NCI-H1930 (cell line): ENCODE measurements at places on chromosomes 12 and 14.
A peak's percentile ranks its signal among the peaks of the same experiment; 100 is the strongest.

DNA sequence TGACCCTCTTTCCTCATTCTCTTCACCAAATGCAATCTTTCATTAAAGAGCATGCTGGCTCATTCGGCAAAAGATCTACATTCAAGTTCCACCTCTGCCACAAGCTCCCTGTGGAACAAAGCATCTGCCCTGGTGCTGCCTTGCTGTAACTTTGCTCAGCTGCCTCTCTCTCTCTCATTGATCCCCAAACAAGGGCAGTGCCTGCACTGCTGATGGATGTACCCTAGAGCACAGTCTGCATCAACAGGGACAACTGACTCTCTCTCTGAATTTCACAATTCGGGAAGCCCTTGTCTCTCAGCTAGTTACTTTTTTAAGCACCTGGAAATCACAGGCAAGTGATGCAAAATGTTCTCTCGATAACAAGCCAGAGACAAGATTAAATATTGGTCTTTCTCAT is 174.0 kb upstream of the DIO2 start:
- DNase-seq = no peak

DNA sequence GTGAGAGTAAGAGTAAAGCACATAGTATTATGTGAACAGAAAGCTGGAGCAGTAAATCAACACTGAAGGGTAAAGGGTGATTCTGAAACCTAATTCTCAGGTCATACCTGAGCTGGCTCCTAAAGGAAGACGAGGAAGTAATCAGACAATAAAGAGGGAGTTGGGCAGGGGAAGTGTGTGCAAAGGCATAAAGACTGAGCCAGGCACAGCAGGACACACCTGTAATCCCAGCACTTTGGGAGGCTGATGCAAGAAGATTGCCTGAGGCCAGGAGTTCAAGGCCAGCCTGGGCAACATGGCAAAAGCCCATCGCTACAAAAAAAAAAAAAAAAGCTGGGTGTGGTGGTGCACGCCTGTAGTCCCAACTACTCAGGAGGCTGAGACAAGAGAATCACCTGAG is 9.6 kb downstream of the ARF3 start:
- no peak for DNase-seq

- peak; percentile 16 for DNase-seq
These were observed 328.3 kb downstream of the APAF1 start for GRCh38 chr12:98973395-98973794.

DNA sequence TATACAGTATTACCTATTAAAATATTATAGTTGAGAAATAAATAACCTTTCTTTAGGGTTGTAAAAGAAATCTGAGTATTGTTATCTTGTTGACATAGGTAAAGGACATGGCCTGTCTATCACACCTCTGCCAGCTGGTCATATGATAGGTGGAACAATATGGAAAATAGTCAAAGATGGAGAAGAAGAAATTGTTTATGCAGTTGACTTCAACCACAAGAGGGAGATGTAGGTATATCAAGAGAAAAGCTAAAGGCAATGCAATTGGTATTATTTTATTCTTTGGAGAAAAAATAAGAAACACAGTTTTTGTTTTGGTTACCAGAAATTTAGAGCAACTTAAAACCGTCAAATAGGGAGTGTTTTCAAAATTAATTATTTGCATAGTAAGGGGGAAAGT is 13.5 kb downstream of the CPSF2 start:
- DNase-seq = no peak

DNA sequence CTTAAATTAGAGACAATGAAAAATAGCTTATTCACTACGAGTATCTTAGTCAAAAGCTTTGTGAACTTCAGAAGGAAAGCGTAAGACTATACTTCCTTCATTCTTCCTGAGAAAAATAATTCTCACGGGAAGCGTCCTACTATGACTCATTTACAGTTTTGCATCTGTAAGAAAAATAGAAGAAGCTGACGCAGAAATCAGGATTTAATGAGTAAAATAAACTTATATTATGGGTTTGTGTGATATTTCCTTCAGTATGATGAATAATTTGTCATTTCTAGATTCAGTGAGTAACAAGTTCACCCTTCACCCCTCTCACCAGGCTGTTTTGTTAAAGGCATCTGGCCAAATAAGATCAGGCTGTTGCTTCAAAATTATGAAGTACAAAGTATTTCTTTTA is 17.8 kb upstream of the PDE3A start:
- no peak for DNase-seq

- no peak for DNase-seq
These were observed 109.4 kb downstream of the DACT1 start for GRCh38 chr14:58747181-58747580.

GRCh38 chr12:22409377-22410164 is 75.1 kb upstream of the ST8SIA1 start:
- DNase-seq = no peak

DNA sequence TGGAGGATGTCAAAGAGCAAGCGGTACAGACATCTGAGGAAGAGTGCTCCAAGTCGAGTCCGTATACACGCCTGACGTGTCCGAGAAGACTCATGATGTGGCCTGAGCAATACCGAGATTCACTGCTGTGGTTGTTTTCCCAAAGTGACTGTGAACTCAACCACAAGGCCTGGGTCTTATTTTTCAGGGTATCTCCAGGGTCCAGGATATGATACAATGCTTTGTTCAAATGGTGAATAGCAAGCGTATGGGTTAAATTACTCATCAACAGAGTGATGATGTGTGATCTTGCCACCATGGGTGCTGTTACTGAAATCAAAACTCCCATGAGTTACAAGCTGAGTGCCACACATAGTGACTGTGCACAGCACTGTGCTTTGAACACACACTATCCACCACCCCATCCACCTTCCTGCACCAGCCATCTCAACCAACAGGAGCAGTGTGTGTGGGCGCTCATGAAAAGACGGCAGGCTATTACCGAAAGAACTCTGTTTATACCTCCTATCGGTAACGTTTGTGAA is 109.6 kb downstream of the BCAT1 start:
- DNase-seq = no peak

DNA sequence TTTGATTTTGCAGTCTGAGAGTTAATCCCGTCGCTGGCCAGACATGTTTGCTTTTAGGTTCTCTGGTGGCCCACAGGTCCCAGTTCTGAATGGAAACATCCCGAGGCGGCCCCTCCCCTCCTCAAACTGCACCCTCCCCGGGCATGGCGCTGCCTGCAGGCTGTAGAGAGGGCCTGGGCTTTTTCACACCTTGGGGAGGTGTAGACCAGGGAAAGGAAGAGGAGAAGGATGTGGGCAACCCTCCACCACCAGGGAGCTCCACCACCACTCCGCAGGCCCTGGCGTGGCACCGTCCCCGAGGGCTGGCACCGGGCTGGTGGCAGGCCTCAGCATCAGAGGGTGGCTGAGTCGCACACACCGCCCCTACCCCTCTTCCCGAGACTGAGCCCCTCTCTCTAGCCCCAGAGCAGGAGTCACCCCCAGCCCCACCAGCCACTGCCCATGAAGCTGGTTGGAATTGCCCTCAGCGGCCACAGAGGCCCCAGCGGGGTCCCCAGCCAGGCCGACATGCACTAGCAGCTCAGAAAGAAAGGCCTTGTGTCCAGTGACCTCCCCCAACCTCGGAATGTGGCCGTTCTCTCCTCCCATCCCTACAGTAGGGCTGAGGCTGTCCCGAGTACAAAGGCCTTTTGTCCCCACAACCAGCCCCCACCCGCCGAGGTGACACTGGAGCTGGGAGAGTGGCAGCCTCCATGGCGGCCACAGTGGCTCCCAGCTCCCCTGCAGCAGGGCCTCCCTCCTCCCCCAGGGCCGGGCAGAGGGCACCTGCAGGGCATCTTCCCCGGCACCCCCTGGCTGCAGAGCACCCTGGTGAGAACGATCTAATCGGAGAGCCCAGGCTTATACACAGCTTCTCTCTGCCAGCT is 23.5 kb upstream of the INF2 start:
- no peak for DNase-seq

DNA sequence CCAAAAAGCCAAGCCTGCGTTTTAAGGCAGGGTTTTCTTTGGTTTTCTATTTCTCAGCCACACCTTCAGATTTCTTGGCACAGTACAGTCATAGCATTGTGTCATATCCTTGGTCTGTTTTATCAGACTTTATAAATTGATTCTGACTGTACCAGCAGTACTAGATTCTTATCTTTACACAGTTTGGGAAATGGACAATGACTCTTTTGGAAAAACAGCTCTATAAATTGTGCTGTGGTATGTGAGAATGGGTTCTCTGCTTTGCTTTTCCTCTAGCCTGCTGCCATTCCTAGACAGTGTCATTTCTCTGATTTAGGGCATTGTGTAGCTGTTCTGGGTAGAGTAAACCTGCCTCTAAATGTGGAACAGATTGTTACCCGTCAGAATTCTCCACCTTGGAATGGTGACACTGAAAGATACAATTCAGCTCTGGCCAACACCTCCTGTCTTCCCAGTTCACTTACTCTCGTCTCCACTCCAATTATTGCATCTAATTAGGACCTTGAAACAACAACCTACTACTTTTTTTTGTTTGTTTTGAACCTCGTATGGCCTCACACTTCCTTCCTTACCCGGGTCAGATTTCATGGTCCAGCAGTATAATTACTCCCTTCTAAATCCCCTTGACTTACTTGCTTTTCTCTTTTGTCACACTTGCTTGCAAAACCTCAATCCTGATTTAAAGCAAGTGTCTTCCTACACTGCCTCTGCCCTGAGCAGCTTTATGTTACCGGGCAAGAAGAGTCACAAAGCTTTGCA is 226.3 kb downstream of the ERC1 start:
- no peak for DNase-seq

- no peak for DNase-seq
These were observed 1.4 kb upstream of the SOX5 start for GRCh38 chr12:23950775-23951451.

DNA sequence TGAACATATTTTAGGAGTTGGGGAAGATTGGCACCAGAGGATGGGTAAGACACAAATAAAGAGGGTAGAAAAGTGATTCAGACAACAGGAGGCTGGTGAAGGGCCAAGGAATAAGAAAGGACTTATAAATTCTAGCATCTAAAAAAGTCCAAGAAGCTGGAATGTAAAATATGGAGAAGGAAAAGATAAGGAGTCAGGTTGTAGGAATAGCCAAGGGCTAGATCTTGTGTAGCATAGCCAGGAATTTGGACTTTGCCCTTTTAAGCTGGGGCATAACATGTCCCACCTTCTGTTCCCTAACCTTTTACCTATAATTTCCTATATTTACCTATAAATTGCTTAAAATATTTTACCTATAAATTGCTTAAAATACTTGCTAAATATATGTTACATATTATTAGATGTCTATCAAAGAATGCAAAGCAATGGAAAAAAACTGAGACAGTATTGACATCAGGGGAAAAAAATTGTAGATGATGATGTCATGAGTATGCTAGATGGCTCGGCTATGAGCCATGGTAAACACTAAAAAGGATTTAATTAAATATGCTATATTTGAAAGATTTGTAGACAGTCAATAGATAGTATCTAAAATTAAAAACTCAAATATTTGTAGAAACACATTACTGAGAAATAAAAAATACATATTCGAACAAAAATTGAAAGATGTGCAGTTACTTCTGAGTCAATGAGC is 99.7 kb upstream of the PLEKHG7 start:
- DNase-seq = no peak

- no peak for DNase-seq
These were observed 26.0 kb upstream of the ATP2A2 start for GRCh38 chr12:110254971-110255540.

DNA sequence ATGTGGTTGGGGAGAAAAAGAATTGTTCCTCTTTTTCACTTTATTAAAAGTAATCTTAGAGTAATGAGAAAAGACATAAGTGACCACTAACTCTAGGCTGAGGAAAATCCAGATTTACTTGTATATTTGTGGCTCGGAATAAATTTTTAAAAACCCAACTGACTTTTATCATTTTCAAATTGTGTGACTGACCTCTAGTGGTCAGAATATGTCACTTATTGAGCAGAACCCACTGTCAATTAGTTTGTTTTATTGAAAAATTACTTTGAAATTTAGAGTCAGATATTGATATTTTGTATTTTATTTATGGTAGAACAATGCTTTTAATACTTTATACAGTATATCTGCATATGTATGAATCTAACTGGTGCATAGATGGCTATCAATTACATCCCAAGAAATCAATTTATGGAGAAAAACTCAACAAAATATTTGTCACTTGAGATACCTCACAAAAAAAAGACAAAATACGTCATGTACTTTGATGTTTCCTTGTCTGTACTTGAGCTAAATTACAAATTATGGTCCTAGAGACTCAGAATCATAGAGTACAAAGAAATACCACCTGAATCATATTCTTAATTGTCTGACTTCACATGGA is 229.4 kb downstream of the CNTN1 start:
- peak; percentile 32 for DNase-seq

DNA sequence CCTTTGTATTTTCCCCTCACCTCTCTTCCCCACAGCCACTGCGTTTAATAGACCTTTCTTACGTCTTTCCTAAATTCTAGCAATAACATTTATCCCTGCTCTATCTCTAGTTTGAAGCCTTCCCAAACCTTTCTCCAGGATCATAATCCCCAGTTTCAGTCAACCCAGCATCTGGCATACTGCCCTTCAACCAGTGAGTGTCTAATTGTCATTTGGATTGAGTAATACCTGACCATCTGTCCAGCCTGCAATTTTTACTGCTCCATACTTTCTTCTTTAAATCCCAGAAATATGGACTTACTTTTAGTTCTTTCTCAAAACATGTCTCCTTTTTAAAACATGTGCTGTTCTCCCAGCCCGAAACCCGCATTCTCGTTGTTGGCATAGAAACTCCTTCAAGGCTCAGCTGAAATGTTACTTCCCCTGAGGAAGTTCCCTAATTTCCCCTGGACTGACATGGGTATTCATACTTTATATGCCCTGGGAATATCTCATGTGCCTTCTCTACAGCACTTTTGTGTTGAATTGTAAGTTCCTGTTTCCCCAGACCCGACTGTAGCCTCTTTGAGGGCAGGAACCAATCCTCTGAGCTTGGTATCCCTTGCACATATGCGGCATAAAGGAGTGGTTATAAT is 65.1 kb upstream of the ETV6 start:
- no peak for DNase-seq

DNA sequence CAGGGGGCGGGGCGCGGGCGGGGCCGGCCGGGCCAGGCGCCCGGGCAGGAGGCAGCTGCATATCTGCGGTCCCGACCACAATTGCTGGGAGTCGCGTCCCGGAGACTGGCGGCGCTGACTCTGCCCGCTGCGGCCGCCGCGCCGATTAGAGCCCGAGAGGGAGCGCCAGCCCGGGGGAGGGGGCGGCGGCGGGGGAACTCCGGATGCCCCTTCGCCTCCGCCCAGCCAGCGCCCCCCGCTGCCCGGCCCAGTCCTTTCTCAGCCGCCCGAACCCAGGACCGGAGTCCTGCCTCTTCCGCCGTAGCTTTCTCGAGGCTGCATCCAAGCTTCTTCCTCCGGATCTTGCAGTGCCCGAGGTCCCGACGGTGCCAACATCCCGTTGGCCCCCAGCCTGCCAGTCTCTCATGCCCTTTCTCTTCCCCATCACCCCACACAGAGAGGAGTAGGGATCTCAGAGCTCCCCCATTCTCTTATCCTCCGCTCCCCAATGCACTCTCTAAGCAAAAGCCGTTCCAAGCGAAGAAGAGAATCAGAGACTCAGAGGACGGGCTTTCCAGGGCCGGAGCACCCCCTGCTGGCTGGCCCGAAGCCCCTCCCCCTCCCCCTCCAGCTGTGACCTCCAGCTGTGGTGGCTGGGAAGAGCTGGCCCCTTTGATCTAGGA is 8.8 kb upstream of the SP7 start:
- peak; percentile 28 for DNase-seq

- no peak for DNase-seq
These were observed 8.6 kb upstream of the KRT8 start for GRCh38 chr12:52913431-52913821.

GRCh38 chr12:15597125-15597830 is 191.9 kb downstream of the EPS8 start:
- no peak for DNase-seq
